ENCODE measurements at places on chromosomes 6 and 20. TPM values are rescaled to one million over a fixed set of nuclear protein-coding genes. Genes with fewer than 3 reads are reported as not detected.

The RIMS1 gene
- total RNA-seq: not detected

The RFX6 gene
- not detected for total RNA-seq

The UNC5CL gene
- total RNA-seq: 0.52 TPM

The PPP1R3G gene
- total RNA-seq: 1.4 TPM

The NKAIN4 gene
- total RNA-seq: 9.4 TPM

The RTN4IP1 gene
- 8.9 TPM for total RNA-seq

The IP6K3 gene
- total RNA-seq: 0.14 TPM

The ADAM33 gene
- 0.03 TPM for total RNA-seq

The MICA gene
- 27.9 TPM for total RNA-seq

All from A549 treated with CORT108297 at 1 μM for 4 hours (cell line).